ENCODE measurements at places on chromosomes 16 and 17.

- no peak for DNase-seq
Measured at GRCh38 chr17:76082326-76083251, 3.6 kb downstream of the ZACN start.

DNA sequence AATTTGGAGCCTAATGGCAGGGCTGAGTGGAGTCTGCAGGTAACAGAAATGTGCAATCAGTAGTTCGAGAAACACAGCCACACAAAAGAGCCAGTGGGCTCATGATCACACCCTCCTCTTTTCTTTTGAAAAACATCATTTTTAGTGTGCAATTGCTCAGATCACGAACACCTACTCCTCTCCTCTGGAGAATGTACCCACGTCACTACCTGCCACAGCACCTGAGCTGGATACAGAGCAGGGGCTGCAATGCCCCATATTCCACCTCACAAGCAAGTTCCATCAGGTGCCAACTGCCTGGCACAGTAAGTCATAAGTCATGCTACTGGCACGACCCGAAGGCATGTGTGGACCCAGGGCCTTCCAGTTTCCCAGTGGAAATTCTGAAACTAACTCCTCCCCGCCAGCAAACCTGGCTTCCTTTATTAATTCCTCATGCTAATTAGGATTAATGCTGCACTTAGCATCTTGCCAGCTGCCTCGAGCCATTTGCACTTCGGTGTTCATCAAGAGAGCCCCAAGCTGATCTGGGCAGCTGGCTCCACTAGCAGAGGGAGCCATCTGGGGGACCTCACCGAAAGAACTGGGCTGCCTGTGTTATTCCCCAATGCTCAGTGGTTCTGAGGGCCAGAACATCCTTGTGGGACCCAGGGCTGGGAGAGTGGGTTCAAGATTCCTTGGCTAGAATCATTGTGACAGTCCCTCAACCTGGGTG lies 2.4 kb downstream of the CACNG4 start:
- no peak for DNase-seq

DNA sequence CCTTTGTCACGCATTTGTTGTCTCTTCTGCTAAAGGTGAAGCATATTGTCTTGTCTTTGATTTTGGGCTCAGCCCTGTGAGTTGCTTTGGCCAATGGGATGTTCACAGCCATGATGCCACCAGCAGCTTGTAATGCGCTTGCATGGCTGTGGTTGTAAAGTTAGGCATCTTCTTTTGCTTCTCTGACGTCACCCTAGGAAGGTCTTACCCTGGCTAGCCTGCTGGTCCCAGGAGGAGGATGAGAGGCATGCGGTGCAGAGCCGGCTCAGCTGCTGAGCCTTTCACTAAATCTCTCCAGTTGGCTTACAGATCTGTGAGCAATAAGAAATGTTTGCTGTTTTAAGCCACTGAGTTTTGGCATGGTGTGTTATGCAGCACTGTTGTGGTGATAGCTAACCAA lies 40.8 kb downstream of the IRX6 start:
- no peak for DNase-seq

GRCh38 chr17:67441052-67441895 lies 64.2 kb downstream of the PITPNC1 start:
- no peak for DNase-seq

GRCh38 chr16:13307851-13308250 lies 406.5 kb downstream of the SHISA9 start:
- DNase-seq = no peak

DNA sequence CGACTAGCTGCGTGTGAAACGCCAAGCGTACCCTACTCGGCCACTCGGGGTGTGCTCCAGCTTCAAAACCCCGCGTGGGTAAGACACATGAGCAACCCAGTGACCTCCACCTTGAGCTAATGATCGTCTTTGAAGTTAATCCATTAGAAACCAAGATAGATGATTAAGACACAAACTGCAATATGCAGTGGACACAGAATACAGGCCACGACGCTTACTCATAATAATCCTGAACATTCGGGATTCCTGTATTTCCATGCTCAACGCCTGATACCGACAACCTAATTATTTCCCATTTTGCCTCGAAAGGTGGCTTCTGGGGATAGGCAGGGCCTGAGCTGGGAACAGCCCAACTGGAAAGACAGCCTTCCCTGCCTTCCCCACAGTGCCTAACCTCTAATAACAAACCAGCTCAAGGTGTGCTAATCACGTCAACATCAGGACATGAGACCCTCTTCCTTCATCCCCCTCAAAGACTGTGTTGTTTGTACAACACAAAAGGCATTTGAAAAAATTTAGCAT lies 504 bp upstream of the COPRS start:
- no peak for DNase-seq

GRCh38 chr17:12134587-12134986 lies 113.9 kb downstream of the MAP2K4 start:
- no peak for DNase-seq

- DNase-seq = no peak
Measured at GRCh38 chr17:61129267-61130254, 270.1 kb upstream of the TBX2 start.

GRCh38 chr16:13441675-13442074 lies 478.3 kb upstream of the ERCC4 start:
- no peak for DNase-seq

GRCh38 chr16:14371778-14372431 lies 258.2 kb downstream of the PARN start:
- no peak for DNase-seq

GRCh38 chr16:87060034-87060986 lies 256.9 kb downstream of the C16orf95 start:
- no peak for DNase-seq

GRCh38 chr17:72977771-72978417 lies 114.6 kb downstream of the SLC39A11 start:
- DNase-seq = no peak

- DNase-seq = peak; percentile 90
Measured at GRCh38 chr17:55513885-55514590, 2.8 kb upstream of the SMIM36 start.

- DNase-seq = no peak
Measured at GRCh38 chr16:52817696-52818095, 235.0 kb downstream of the CHD9NB start.

DNA sequence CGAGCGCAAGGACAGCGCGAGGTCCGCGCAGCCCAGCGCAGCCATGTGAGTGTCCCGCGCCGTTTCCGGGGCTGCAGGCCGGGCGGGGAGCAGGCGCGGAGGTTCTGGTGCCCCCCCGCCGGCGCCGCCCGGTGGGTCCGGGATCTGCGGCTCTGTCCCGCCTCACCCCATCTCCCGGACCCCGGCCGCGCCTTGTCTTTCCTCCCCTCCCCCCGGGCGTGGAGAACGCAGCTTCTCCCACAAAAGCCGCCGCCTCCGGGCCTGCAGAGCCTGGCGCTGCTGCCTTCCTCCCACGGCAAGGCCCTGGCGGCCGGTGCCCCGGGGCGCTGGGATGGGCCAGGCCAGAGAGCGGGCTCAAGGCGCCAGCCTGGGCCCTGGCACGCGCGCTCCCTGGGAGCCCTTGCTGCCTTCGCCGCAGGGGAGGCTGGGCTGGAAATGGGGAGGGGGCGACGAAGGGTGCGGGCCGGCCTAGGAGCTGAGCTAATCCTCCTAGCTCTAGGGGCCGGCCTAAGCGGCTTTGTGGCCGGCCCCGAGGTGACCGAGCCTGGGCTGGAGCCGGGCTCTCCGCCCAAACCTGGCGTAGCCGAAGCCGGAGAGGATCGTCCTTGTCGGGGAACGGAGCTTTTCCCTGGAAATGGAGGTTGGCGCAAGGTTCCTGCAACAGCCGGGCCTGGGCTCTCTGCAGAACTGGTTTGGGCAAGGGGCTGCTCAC lies 397 bp downstream of the RIPOR1 start:
- DNase-seq = peak; percentile 25

DNA sequence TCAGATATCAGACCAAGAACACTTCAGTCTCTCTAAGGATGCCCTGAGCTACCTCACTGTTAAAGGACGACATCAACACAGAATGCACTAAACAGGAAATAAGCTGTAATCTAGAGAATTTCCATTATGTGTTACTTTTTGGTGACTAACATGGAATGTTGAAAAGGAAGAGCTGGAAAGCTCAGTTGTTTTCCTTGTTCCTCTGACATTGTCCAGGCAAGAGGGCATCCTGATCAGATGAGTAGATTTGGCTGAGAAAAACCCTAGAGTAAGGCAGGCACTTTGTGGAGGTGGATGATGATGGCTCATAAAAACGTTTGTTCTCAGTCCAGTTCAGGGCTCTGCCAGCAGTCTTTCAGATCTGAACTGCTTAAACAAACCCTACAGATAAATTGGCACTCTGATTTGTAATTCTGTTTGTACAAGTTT lies 34.0 kb downstream of the DGKE start:
- no peak for DNase-seq

DNA sequence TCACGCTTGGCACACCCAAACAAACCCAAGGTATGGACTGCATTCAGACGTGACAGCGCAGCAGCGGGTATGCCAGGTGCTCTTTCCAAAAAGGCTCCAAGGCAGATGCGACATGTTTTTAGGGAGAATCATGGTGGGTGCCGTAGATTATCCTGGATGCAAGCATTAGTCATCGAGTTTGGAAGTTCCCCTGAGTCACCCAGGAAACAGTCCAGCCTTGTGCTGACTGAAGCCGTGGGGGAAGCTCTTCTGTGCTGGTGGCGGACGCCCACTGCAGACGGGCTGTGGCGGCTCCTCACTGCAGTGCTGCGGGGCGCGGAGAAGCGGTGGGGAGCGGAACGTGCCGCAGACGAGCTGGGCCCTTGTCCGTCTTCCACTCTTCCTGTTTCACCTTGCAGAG lies 13.9 kb downstream of the JPT2 start:
- DNase-seq = no peak

- no peak for DNase-seq
Measured at GRCh38 chr17:66605541-66605940, 229.4 kb upstream of the CACNG5 start.

- DNase-seq = no peak
Measured at GRCh38 chr17:49490276-49490675, 4.8 kb upstream of the NGFR start.

- DNase-seq = no peak
Measured at GRCh38 chr16:28042811-28043210, 20.7 kb downstream of the GSG1L start.

DNA sequence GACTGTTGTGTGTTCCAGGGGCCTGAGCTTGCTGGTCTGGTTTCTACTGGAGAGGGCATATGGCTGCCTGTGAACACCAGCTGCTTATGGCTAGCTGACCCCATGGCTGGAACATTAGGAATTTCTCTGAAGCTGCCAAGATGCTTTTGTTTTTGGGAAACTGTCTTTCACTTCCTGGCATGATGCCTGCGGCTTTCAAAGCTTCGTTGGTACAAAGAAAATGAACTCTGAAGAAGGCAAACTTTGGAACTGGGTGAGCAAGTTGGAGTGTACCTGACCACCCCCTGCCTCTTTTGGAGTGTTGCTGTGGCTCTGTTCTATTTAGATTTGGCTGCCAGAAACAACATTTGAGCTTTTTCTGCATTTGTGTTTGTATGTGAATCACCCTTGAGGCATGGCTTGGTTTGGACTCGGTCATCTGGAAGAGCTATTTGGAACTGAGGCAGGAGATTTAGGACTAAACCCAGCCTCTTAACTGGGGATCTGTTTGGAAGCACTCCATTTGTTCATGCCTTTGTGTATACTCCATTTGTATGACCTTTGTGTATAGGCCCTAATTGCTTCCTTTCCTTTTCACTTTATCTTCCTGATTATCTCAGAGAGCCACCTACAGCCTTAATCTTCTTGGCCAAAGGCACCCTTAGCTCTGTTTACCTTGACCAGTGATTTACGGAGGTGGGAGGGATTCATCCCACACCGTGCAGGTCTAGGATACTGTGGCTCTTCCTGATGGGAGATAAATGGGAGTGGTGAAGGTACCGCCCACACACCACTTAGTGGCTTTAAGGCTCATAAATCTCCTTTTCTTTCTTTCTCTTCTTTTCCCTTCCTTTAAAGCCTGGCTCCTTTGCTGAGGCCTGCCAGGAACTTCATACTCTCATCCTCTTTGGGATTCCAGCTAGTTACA lies 7.3 kb upstream of the CPHXL start:
- no peak for DNase-seq

GRCh38 chr17:55728361-55728760 lies 5.7 kb upstream of the TMEM100 start:
- no peak for DNase-seq

- DNase-seq = no peak
Measured at GRCh38 chr16:10232757-10233156, 50.5 kb upstream of the GRIN2A start.

- peak; percentile 71 for DNase-seq
Measured at GRCh38 chr16:20774703-20775362, 11.0 kb downstream of the ACSM3 start.

DNA sequence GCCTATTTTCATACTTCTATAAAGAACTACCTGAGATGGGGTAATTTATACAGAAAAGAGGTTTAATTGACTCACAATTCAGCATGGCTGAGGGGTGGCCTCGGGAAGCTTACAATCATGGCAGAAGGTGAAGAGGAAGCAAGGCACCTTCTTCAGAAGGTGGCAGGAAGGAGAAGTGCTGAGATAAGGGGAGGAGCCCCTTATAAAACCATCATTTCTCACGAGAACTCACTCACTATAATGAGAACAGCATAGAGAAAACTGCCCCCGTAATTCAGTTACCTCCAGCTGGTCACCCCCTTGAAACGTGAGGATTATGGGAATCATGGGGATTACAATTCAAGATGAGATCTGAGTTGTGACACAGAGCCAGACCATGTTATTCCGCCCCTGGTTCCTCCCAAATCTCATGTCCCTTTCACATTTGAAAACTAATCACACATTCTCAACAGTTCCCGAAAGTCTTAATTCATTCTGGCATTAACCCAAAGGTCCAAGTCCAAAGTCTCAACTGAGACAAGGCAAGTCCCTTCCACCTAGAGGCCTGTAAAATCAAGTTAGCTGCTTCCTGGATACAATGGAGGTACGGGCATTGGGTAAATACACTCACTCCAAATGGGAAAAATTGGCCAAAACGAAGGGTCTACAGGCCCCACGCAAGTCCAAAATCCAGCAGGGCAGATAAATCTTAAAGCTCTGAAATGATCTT lies 237.7 kb downstream of the CDH13 start:
- DNase-seq = no peak

- no peak for DNase-seq
Measured at GRCh38 chr16:17211797-17212196, 259.0 kb downstream of the XYLT1 start.

- no peak for DNase-seq
Measured at GRCh38 chr16:35734728-35735402, 2275.5 kb downstream of the TP53TG3F start.

- no peak for DNase-seq
Measured at GRCh38 chr17:1047177-1047878, 50.4 kb downstream of the TIMM22 start.

- DNase-seq = no peak
Measured at GRCh38 chr17:83156408-83156807, 77.0 kb downstream of the METRNL start.
